Vagina (tissue), 2 donors: ENCODE measurements at places on chromosomes 1 and 21. TPM values are rescaled to one million over a fixed set of nuclear protein-coding genes. Genes with fewer than 3 reads are reported as not detected.

- H3K36me3 ChIP-seq, result no peaks in the 10 kb centered on the region
- H3K27ac ChIP-seq, result no peak overlapping the region
- H3K4me3 ChIP-seq, result no peak overlapping the region
Observed at GRCh38 chr1:87123610-87124009, 205.1 kb upstream of the LMO4 start.

DNA sequence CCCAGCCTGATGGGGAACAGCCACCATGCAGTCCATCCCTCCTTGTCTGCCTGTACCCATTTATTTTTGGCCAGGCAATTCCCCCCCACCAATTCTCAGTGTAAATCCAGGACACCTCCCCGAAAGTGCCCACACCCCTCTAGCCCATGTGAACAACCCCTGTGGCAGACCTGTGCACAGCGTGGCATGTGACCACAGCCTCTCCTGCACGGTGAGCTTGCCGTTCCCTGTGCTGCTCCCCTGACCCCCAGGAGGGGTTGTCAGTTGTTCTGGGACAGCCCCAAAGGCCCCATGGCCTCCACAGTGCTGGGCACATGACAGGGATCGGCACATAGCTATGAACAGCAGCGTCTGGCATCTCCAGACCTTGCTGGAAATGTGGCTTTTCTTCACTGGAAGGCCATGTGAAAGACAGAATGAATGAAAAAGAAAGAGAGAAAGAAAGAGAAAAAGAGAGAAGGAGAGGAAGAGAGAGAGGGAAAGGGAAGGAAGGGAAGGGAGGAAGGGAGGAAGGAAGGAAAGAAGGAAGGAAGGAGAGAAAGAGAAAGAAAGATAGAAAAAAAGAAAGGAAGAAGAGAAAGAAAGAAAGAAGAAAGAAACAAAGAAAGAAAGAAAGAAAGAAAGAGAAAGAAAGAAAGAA is 3.9 kb downstream of the CAPN9 start:
- no peaks in the 10 kb centered on the region for H3K4me1 ChIP-seq
- no peak overlapping the region for H3K4me3 ChIP-seq
- no peak for DNase-seq
- H3K27ac ChIP-seq, result no peak overlapping the region
- H3K27me3 ChIP-seq, result no peaks in the 10 kb centered on the region
- H3K36me3 ChIP-seq, result no peaks in the 10 kb centered on the region

GRCh38 chr1:208106218-208106617 is 138.0 kb downstream of the PLXNA2 start:
- no peak overlapping the region for H3K4me3 ChIP-seq
- no peak overlapping the region for H3K27ac ChIP-seq
- no peak for DNase-seq

PTPN7 gene
- total RNA-seq, result 7.9 TPM
